ENCODE measurements at places on chromosomes 1 and 21. TPM values are rescaled to one million over a fixed set of nuclear protein-coding genes. Genes with fewer than 3 reads are reported as not detected.

LCE1F gene
- not detected for total RNA-seq

C8B gene
- total RNA-seq, result 347 TPM

GRCh38 chr1:192535916-192536664 is 39.5 kb upstream of the RGS1 start:
- no peak for DNase-seq

DNA sequence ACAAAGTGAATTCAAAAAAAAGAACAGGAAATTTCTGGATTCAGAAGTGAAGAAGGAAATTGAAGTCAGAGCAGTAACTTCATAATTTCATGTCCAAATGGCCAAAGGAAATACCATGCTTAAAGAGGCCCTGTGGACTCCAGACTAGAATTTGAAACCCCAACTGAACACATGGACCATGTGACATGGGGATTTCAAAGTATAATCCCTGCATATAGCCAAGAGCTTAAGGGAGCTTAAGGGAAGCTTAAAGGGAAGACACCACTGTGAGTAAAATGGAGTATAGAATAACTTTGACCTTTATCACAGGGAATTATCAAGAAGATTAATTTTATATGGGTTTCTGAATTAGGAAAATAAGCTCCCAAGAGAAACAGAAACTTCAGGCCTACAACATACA is 241.8 kb upstream of the POGK start:
- DNase-seq, result no peak

- no peak for DNase-seq
These were observed 239.0 kb downstream of the LMX1A start for GRCh38 chr1:165117482-165117881.

- no peak for DNase-seq
These were observed 29.8 kb downstream of the TNNT2 start for GRCh38 chr1:201347498-201348210.
